ENCODE measurements at places on chromosomes 3 and 15. TPM values are rescaled to one million over a fixed set of nuclear protein-coding genes. Genes with fewer than 3 reads are reported as not detected.

- H3K4me3 ChIP-seq, result no peak overlapping the region
- DNase-seq, result peak; percentile 32
- H3K4me1 ChIP-seq, result peaks cover 8% of the 10 kb centered on the region
- H3K36me3 ChIP-seq, result no peaks in the 10 kb centered on the region
These were observed 35.2 kb downstream of the PYGO1 start for GRCh38 chr15:55552926-55553325.

- H3K4me1 ChIP-seq, result no peaks in the 10 kb centered on the region
- DNase-seq, result no peak
- H3K27me3 ChIP-seq, result no peaks in the 10 kb centered on the region
- H3K36me3 ChIP-seq, result no peaks in the 10 kb centered on the region
These were observed 222.2 kb downstream of the CLSTN2 start for GRCh38 chr3:140157161-140157560.

- H3K4me1 ChIP-seq, result no peaks in the 10 kb centered on the region
- H3K4me3 ChIP-seq, result no peak overlapping the region
- DNase-seq, result no peak
These were observed 88.0 kb downstream of the NUP210 start for GRCh38 chr3:13332158-13332557.

- H3K27ac ChIP-seq, result no peak overlapping the region
- H3K4me1 ChIP-seq, result no peaks in the 10 kb centered on the region
- H3K4me3 ChIP-seq, result no peak overlapping the region
These were observed 55.0 kb upstream of the CTDSPL start for GRCh38 chr3:37806505-37807200.

DNA sequence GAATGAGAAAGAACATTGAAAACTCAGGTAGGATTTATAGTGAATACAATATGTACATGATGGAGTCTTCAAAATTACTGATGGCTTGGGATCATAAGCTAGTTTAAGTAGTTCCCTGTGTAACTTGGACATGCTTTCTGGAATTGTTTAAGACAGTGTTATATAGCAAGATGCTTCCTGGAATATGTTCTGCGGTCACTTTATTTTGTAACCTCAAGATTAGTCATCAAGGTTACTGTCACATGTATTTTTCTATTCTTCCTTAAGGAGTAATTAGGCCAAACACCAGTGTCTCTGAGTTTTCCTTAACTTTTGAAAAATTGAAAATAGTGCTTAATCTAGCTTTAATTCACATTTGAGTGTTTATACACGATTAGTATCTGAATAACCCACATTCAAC, 760.3 kb upstream of the ARRDC4 start:
- H3K4me3 ChIP-seq, result no peak overlapping the region
- H3K27ac ChIP-seq, result no peak overlapping the region
- H3K27me3 ChIP-seq, result no peaks in the 10 kb centered on the region
- no peak for DNase-seq
- H3K4me1 ChIP-seq, result no peaks in the 10 kb centered on the region

DNA sequence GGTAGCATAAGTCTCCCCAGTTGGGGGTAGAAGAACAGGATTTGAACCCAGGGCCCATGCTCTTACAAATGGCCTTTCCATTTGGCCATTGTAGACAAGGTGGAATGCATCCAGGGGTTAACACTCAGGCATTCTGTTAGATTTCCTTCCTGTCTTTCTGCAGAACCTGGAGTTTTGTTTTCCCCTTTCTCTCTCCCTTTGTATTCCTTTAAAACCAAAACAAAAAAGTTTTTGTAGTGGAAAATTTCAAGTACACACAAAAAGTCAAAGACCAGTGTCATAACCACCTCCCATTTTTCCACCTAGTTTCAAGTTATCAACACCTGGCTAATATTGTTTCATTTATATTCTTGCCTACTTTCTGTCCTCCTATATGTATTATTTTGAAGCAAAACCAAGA, 26.0 kb downstream of the FRMD4B start:
- no peak for DNase-seq
- H3K27me3 ChIP-seq, result no peaks in the 10 kb centered on the region
- no peak overlapping the region for H3K4me3 ChIP-seq
- H3K27ac ChIP-seq, result no peak overlapping the region

DNA sequence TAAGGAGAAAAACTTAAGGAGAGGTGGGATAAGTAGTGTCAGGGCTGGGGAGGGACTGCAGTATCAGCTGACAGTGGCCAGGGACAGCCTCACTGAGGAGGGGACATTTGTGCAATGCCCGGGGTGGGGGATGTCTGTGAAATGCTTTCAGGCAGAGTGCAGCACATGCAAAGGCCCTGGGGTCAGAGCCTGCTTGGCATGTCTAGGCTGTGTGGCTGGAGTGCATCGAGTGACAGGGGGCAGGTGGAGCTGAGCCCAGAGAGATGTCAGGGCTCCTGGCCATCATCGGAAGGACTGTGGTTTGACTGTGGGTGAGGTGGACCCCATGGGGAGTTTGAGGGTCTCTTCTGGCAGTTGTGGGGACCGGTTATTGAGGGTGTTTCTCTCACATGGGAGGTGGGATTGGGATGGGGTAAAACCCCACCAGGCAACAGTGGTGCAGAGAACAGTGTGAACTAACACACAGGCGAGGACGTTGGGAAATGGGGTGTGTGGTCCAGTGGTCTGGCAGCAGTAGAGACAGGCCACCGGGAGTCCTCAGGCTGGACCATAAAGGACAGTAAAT, 61.2 kb downstream of the FBLN2 start:
- no peaks in the 10 kb centered on the region for H3K36me3 ChIP-seq
- no peak overlapping the region for H3K4me3 ChIP-seq
- no peak overlapping the region for H3K27ac ChIP-seq
- no peaks in the 10 kb centered on the region for H3K4me1 ChIP-seq

GRCh38 chr3:127589600-127590281, 792 bp downstream of the TPRA1 start:
- H3K4me3 ChIP-seq, result peak overlapping the region; percentile 91
- peak overlapping the region; percentile 90 for H3K27ac ChIP-seq
- no peaks in the 10 kb centered on the region for H3K27me3 ChIP-seq
- no peaks in the 10 kb centered on the region for H3K36me3 ChIP-seq
- peaks cover 34% of the 10 kb centered on the region for H3K4me1 ChIP-seq

- no peaks in the 10 kb centered on the region for H3K27me3 ChIP-seq
- H3K4me1 ChIP-seq, result no peaks in the 10 kb centered on the region
- no peak overlapping the region for H3K4me3 ChIP-seq
- H3K36me3 ChIP-seq, result no peaks in the 10 kb centered on the region
These were observed 69.5 kb upstream of the SNTN start for GRCh38 chr3:63582943-63583500.

DNA sequence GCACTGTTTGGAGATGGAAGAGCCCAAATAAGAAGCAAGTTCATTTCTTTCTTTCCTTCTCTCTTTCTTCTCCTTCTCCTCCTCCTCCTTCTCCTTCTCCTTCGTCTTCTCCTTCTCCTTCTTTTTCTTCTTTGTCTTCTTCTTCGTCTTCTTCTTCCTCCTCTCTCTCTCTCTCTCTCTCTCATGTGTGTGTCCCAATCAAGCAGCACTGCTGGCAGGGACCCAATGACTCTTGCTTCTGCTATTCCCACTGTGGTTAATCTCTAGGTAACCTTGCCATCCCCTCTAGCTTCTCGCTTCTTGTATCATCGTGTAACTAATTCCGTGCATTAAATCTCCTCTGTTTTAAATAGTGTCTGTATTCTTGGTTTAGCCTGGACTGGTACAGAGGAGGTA, 26.1 kb upstream of the ZNF280D start:
- DNase-seq, result no peak
- H3K4me3 ChIP-seq, result peak overlapping the region; percentile 0
- H3K27ac ChIP-seq, result peak overlapping the region; percentile 64
- H3K36me3 ChIP-seq, result no peaks in the 10 kb centered on the region
- peaks cover 40% of the 10 kb centered on the region for H3K4me1 ChIP-seq

The SHC4 gene
- 1.5 TPM for total RNA-seq

The CDCP1 gene
- total RNA-seq, result 7.6 TPM

The GOLGA8T gene
- total RNA-seq, result not detected

The CFAP91 gene
- total RNA-seq, result 0.59 TPM

The TRANK1 gene
- total RNA-seq, result 29.8 TPM

All from osteoblast (primary cell).